ENCODE measurements at places on chromosomes 12 and 14.

DNA sequence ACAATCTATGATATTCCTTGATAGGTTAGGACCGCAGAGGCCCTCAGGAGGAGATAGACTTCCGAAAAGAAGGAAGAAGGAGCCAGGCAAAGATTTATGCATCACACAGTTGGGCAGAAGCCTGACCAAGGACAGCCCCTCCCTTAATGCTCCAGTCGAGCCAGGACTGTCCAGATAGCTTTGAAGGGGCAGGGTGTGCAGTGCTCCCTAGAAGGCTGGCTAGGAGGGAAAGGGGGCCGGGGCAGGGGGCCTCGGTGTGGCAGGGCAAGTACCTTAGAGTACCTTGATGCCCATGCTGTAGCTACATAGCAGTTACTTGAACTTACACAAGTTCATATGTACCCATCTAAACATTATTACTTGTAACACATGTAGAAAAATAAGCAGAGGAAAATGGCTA is 94.7 kb upstream of the NOS1 start:
- DNase-seq: no peak

GRCh38 chr14:90630171-90630806 is 185.9 kb downstream of the TTC7B start:
- no peak for DNase-seq

- no peak for DNase-seq
Measured at GRCh38 chr12:121966959-121967358, 48.6 kb downstream of the CFAP251 start.

DNA sequence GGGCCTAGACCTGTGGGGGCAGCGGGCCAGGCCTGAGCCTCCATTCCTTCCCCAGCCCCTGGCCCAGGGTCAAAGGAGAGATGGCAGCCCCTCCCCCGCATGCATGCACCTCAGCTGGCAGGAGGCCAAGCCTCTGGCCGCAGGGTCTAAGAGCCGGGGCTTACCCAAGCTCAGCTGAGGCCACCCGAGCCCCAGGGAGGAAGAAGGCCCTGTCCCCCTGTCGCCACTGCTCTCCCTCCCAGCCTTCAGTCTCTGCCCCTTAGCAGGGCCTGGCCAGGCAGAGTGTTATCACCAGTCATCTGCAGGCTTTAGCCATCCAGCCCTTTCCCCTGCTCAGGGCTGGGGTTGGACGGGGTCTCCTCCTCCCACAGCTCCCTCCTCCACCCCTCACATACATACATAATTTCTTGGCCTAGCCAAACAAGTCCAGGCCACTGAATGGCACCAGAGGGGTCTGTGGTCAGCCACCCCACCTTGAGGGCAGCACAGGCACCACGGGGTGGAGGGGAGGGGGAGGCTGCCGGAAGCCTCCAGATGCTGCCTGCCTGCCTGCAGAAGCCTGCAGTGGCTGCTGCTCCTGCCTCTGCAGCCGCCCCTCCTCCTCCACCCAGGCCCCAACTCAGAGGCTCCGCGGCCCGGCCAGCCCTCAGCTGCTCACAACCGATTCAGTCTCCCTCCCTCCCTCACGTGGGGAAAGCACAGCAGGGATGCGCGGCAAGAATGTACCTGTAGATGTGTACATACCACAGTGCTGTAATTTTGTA is 22.8 kb downstream of the RAB35 start:
- DNase-seq: no peak

GRCh38 chr14:99210333-99210732 is 61.7 kb downstream of the BCL11B start:
- DNase-seq: no peak

GRCh38 chr12:130461447-130461815 is 123.7 kb downstream of the PIWIL1 start:
- no peak for DNase-seq

DNA sequence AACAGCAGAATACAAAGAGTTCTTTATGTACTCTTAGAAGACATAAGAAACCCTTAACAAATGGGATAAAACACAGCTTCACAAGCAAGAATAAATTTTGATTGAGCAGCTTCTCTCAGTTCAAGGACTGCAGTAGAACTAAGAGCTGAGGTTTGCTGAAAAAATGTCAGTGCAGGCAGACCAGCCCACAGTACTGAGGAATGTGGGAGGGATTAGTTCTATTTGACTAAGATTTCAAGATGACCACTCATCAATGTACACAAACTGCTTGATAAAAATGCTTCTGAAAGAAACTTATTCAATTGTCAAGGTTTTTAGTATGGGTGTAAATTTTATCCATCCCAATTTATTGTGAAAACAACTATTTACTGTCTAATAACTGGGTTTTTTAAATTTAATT is 138.4 kb downstream of the SEC23A start:
- DNase-seq: no peak

DNA sequence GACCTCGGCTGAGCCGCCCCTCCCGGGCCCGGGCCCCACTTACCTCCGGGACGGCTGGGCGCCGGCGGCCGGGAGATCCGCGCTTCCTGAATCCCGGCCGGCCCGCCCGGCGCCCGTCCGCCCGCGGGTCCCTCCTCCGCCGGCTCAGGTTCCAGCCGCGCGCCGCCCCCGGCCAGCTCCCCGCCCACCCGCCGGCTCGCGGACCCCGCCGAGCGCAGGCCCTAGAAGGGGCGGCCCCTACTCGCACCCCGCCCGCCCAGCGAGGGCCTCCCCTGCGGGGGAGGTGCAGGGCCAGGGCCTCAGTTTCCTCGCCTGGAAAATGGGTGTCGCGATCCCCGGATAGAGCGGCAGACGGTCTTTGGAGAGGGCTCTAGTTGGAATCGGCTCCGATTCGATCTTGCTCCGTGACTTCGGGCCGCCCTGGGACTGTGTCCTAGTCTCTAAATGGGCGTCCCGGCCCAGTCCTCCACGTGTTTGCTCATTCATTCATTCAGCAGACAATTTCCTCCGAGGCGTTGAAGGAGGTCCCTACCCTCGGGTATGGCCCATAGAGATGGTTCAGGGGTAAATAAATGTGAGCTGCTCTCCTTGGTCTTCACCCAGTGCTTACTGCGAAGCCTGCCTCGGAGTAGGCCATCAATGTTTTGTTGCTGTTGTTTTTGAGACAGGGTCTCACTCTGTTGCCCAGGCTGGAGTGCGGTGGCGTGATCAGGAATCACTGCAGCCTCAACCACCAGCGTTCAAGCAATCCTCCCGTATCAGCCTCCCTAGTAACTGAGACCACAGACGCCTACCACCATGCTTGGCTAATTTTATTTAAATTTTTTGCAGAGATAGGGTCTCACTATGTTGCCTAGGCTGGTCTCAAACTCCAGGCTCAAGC is at the start of gene TRPV4:
TRPV4 (minus strand) TSS at position 92 of the 883 bp plus-strand sequence. CDS start 18,602 bp downstream, outside the sequence.
- DNase-seq: no peak

- DNase-seq: no peak
Measured at GRCh38 chr12:52213564-52214420, 19.3 kb upstream of the KRT7 start.

GRCh38 chr12:120757226-120757742 is 31.7 kb downstream of the ACADS start:
- no peak for DNase-seq

GRCh38 chr14:103581954-103582703 is 19.4 kb downstream of the COA8 start:
- DNase-seq: no peak

GRCh38 chr12:110561471-110562201 is 21.5 kb downstream of the PPTC7 start:
- no peak for DNase-seq

DNA sequence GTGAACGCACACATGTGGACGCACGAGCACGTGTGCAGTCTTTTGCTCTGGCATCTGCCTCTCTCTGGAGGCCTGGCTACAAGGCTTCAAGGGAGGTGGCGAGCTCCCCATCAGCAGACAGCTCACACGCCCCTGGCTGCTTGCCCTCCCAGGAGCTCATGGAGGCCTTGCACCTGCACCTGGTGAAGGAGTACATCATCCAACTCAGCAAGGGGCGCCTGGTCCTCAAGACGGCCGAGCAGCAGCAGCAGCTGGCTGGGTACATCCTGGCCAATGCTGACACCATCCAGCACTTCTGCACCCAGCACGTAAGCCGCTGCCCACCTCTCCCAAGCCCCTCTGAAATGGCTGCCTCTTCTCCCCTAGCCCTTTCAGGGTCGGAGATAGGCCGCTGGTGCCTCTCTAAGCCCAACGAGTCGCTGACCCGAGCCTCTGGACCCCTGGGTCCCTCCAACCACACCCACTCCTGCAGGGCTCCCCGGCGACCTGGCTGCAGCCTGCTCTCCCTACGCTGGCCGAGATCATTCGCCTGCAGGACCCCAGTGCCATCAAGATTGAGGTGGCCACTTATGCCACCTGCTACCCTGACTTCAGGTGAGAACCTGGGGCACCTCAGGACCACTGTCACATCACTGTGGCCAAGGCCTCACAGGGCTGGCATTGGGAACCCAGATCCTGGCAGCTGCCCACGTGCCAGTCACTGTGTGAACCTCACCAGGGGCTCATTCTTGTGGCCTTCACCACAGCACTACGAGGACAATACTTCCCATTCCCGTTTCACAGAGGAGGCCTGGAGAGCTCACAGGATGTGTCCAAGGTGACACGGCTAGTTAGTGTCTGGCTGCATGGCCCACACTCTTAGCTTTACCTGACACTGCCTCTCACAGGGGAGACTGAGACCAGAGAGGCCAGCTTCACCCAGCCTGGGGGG is 10.2 kb downstream of the TNFAIP2 start:
- no peak for DNase-seq

- DNase-seq: no peak
Measured at GRCh38 chr14:21105095-21105494, 4.2 kb downstream of the TMEM253 start.

GRCh38 chr14:94330857-94331256 is 7.7 kb upstream of the SERPINA6 start:
- no peak for DNase-seq

DNA sequence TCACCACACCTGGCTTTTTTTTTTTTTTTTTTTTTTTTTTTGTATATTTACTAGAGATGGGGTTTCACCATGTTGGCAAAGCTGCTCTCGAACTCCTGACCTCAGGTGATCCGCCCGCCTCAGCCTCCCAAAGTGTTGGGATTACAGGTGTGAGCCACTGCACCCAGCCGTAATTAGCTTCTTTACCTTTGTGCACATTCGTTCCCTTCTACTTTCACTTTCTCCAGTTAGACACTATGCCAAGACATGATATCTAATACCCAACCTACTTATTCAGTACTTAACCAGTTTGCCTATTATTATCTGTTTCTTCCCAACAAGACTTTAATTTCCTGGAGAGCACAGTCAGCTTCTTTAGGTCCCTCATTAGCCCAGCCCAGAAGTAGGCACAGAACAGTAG is 5.3 kb downstream of the STYK1 start:
- DNase-seq: no peak

DNA sequence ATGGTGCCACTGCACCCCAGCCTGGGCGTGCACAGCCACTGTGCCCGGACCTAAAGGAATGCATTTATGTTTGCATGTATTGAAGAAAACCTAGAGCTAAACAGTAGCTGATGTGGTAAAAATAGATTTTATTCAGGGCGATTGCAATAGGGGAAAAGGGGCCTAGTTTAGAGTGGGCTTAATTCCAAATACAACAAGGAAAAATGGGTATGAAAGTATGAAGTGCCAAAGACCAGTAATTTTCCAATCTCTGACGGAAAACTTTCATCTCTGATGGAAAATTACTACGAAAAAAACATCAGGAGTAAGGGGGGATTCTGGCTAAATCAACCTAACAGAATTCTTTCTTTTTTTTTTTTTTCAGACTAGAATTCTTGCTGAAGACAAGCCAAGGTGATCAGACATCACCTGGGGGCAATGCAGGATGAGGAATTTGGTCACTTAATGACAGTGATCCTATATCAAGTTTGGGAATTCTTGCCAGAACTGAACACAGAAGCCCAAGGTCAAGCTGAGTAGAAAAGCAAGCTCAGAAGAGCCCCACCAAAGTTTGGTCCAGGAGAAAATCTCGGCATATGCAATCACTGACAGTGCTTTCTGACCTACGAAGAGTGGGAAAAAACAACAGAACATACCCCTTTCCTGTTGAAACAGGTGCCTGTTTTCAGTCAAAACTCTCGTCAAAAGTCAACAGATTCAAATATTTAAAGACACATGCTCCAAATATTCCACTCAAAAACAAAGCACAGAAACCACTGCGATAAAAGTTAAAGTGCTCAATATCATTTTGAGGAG is 13.7 kb upstream of the APOBEC1 start:
- DNase-seq: no peak

GRCh38 chr12:75350413-75350812 is 15.9 kb downstream of the GLIPR1L1 start:
- no peak for DNase-seq

DNA sequence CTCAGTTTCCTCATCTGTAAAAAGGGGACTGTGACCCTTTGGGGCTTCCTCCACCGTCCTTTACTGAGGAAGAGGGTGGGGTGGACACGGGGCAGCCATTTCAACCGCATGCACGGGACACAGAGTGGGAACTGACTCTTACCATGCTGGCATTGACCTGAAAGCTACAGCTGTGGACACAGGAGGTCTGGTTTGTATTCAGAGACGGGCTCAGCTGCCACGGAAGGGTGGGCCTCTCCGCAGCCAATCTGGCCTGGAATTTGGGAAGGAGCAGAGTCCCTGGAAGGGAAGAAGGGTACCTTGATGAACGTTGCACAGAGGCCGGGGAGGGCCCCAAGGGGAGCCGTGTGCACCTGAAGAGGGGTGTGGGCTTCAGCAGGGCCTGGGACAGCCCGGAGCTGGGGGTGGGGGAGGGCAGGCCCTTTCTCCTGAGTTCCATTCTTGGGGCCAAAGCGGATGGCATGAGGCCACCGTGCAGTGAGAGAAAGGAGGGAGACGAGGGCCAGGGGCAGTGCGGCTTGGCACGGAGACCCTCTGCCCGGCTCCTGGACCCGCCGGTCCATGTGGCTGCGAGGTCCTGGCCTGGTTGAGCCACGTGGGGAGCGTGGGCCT is 14.5 kb downstream of the TNFAIP2 start:
- no peak for DNase-seq

DNA sequence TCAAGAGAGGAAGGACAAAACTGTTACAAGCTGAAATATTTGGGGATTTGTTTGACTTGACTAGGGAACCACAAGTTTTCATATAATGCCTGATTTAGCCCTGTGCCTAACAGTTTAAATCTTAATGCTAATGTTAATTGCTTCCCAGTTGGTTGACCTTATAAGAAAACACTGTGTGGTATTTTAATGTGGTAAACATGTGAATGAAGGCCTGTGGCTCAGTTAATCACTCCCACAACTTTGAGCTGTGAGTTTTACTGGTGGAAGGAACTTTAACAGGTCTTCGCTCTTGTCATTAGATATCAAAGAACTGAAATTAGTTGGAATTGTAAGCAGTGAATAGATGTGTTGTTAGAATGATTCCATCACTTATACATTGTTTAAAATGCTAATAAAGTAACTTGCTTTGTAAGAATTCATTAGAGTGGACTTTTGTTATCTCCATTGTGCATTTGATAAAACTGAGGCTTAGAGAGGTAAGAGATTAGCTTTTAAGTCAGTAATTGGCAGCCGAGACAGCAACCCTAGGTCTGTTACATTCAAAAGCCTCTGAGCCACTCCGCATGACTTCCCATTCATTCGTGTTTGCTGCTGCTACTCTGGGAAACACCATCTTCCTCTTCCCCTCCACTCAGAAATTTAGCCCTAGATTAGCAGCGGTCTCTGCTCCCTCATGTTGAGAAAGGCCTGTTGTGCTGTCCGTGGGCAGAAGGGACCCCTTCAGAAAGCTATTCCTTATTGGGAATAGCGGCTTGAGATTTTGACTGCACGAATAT is 1.0 kb upstream of the TBK1 start:
- no peak for DNase-seq

Data from activated CD4-positive, CD25-positive, alpha-beta regulatory T cell (primary cell).